H9 (cell line): ENCODE measurements at places on chromosomes 2 and 18. TPM values are rescaled to one million over a fixed set of nuclear protein-coding genes. Genes with fewer than 3 reads are reported as not detected.

Gene CDCA7
- 48.9 and 50.3 TPM in 2 replicates for total RNA-seq

DNA sequence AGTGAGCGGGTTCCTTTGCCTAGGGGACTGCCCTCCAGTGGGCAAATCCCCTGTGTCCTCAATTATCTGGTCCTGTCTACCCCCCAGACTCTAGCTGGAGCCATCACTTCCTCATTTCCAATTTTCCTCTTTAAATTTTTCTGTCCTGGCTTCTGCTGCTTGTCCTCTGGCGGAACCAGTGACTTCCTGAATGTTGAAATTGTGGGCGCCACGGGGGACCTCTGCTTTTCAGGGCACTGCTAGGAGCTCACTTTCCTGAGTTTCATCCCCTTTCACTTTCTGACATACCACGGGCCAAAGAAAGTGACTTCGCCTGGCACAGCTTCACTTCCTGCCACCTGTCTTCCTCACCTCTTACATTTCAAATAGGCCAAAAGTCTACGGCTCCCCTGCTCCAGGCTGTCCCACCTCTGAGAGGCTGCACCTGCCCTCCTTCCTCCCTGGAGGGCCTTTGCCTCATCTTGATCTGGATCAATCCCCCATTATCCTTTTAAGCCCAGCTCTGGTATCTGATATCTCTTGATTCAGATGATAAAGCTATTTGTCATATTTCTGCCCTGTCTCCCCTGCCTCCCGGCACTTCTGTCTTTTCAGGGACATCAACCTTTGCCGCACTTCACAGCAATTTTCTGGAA is 1.4 kb upstream of the MARCO start:
- DNase-seq: no peak

Gene OTOS
- not detected in 2 replicates for total RNA-seq

Gene KCNE4
- 0.20 and 0.24 TPM in 2 replicates for total RNA-seq

DNA sequence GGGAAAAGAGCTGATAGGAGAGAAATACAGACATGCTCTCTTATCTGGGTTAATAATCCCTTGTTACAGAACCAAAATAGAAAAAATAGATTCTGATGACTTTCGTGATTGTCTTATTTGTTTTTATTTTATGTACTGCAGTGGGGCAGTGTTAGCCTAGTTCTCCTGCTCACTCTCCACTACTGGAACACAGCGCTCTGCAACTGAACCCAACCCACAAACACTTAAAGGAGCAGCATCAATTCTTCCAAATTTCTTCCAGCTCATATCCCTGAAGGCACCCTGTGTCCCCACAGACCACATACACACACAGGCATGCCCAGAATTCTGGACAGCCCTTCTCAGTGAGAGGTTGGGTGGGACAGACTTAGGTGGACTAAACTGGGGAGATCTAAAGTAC is 160.6 kb downstream of the SS18 start:
- DNase-seq: no peak

GRCh38 chr2:45000341-45000901 is 8.8 kb downstream of the SIX2 start:
- DNase-seq: peak; percentile 78

DNA sequence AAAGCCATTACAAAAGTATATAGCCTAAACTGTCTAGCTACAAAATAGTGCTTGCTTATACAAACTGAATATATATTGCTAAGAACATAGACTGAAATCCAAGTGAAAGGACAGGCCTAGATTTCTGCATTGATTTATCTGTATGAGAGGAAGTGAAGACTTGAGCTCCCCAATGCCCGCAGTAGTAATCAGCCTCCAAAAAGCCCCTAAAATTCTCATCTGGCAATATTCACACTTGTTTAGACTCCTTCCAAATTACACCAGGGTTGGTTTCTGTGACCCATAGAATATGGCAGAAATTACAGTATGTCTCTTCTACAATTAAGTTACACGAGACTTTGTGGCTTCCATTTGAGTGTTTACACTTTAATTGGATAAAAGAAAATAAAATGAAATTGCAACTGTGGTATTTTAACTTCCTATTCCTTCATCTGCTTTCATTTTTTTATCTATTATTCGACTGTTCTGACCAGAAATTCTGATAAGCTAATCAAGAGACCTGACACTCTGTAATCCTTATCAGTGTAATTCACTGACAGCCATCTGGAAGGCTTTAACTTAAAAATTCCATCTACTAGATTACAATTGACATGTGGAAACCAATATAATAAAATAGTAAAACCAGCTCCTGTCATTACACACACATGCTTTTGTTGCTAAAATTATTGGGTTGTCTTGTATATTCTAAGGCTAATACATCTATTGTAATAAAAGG is 21.1 kb downstream of the ABCB11 start:
- no peak for DNase-seq

DNA sequence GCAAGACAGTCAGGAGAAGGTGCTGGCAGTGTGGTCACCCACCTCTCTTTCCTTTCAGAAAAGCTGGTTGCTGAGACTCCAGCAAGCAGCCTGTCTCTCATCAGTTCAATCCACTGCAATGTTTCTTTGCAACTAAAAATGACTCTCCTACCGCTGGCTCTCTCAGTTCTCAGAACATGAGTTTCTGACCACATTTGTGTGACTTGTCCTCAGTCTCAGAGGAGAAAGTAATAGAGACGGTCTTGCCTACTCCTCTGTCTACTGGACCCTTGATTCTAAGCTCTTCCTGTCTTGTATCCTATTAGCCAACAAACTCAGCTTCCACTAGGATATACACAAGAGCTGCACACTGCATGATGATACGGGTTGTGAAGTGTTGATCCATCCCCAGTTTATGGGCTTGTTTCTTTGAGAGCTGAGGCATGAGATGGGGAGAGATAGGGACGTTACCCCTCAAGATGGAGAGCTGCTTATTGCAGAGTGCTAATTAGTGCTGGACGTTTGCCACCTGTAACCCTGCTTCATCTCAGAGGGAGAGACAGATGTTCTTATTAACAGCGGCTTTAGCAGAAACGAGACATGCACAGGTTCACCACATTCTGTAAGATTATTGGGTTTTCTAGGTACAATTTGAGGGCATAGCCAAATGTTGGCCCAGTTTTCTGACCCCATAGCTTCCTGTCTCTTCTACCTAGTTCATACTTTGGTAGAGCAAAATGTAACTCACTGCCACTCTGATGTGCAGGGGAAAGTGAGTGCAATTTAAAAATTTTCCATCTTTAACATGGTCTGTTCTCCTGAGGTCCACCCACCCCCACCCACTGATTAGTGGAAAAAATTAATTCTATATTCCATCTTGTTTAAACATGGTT is 32.4 kb upstream of the YWHAQ start:
- DNase-seq: no peak

GRCh38 chr2:74890711-74891110 is 56.8 kb downstream of the HK2 start:
- no peak for DNase-seq

Gene ANKRD30BL
- not detected in 2 replicates for total RNA-seq
